MCF 10A (cell line): ENCODE measurements at places on chromosomes 7 and 10. TPM values are rescaled to one million over a fixed set of nuclear protein-coding genes. Genes with fewer than 3 reads are reported as not detected.

NKX6-2 gene
- not detected in 2 replicates for total RNA-seq

CTTNBP2 gene
- total RNA-seq = 0.17 and 0.98 TPM in 2 replicates

ASB10 gene
- not detected in 2 replicates for total RNA-seq

MSS51 gene
- 1.8 and 2.4 TPM in 2 replicates for total RNA-seq

NKX2-3 gene
- not detected in 2 replicates for total RNA-seq

CFAP46 gene
- 0.12 and 0.33 TPM in 2 replicates for total RNA-seq

SLC12A9 gene
- 19.2 and 21.0 TPM in 2 replicates for total RNA-seq

CYP3A7 gene
- total RNA-seq = not detected in 2 replicates

DNAJC12 gene
- total RNA-seq = 9.5 and 13.8 TPM in 2 replicates

TMEM130 gene
- total RNA-seq = not detected in 2 replicates

GRID1 gene
- not detected in 2 replicates for total RNA-seq

NUPR2 gene
- not detected in 2 replicates for total RNA-seq

ENTPD1 gene
- total RNA-seq = not detected in 2 replicates

EBLN1 gene
- total RNA-seq = not detected in 2 replicates

KCNMA1 gene
- total RNA-seq = 7.5 and 16.4 TPM in 2 replicates

SPDYE6 gene
- not detected in 2 replicates for total RNA-seq

CYP26A1 gene
- not detected in 2 replicates for total RNA-seq

OLAH gene
- total RNA-seq = 1.4 and 2.1 TPM in 2 replicates

DLX5 gene
- total RNA-seq = not detected in 2 replicates

LHFPL3 gene
- total RNA-seq = not detected in 2 replicates

MAD1L1 gene
- 25.2 and 32.0 TPM in 2 replicates for total RNA-seq

ARMH3 gene
- total RNA-seq = 17.6 and 18.9 TPM in 2 replicates

DYNC1I1 gene
- total RNA-seq = not detected in 2 replicates

ZNF32 gene
- 13.0 and 16.3 TPM in 2 replicates for total RNA-seq

STEAP2 gene
- total RNA-seq = 0.68 and 1.3 TPM in 2 replicates

SKIDA1 gene
- 0.56 and 1.2 TPM in 2 replicates for total RNA-seq

INMT gene
- not detected in 2 replicates for total RNA-seq

HTR5A gene
- total RNA-seq = not detected in 2 replicates

WIPF3 gene
- total RNA-seq = not detected in 2 replicates

FAM180A gene
- 0.17 TPM in 1 of 2 replicates, not detected in the other for total RNA-seq

ZMYND11 gene
- total RNA-seq = 70.4 and 77.0 TPM in 2 replicates

SPDYE2B gene
- total RNA-seq = not detected in 2 replicates

PHKG1 gene
- 1.2 and 2.4 TPM in 2 replicates for total RNA-seq

LIPN gene
- total RNA-seq = not detected in 2 replicates

ZPBP gene
- total RNA-seq = not detected in 2 replicates

KEL gene
- not detected in 2 replicates for total RNA-seq

MSRB2 gene
- total RNA-seq = 19.0 TPM in 2 replicates

PSAP gene
- 506 and 692 TPM in 2 replicates for total RNA-seq

METTL27 gene
- 4.4 and 7.3 TPM in 2 replicates for total RNA-seq

SAMD9L gene
- total RNA-seq = 1.5 and 3.9 TPM in 2 replicates

LRRC18 gene
- not detected in 2 replicates for total RNA-seq

EXOC6 gene
- total RNA-seq = 5.9 and 6.6 TPM in 2 replicates

EGR2 gene
- total RNA-seq = 0.25 and 1.0 TPM in 2 replicates

PDK4 gene
- total RNA-seq = 1.2 and 1.3 TPM in 2 replicates
